Spinal cord (tissue), 10 donors: ENCODE measurements at places on chromosomes 6 and 20.
A peak's percentile ranks its signal among the peaks of the same experiment; 100 is the strongest.

DNA sequence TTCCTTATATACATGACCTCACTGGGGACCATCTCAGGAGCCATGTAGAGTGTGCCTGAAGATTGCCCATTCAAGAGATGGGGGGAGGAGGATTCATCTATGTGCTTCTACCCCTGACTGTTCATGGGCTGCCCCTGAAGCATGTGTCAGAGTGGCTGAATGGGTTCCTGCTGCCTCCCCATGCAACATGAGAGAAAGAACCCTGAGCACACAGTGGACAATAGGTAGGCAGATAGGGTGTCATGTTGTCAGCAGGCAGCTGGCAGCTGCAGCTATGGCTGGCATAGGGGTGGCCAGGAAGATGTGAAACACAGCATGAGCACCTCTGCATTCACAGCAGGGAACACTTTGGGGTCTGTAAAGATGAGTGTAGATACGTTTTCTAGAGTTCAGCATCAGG lies 208.4 kb upstream of the CNR1 start:
- no peak for DNase-seq

DNA sequence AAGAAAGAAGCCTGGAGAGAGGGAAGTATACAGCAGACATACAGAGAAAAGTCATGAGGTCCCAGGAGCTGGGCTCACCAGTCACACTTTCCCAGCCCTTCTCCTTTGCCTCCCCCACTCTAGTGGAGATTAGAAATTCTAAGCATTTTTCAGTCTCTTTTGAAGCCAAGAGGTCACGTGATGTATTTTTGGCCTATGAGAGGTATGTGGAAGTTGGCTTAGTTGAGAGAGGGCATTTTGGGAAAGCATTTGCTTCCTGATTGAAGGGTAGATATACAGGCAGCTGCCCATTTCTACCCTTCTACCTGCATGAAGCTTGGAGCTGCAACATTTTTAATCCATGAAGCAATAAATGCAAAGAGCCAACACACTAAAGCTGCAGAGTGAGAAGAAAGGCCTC lies 106.0 kb upstream of the TNFAIP3 start:
- DNase-seq, result no peak

DNA sequence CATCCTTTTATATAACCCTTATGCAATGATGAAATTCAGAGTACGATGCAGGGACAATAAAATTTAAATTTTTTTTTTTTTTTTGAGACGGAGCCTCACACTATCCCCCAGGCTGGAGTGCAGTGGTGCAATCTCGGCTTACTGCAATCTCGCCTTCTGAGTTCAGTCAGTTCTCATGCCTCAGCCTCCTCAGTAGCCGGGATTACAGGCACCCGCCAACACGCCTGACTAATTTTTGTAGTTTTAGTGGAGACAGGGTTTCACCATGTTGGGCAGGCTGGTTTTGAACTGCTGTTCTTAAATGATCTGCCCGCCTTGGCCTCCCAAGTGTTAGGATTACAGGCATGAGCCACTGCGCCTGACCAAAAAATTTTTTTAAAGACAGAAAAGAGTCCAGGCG lies 15.2 kb downstream of the MTO1 start:
- no peak for DNase-seq

GRCh38 chr6:1760876-1761275 lies 151.2 kb downstream of the FOXC1 start:
- no peak for DNase-seq

- DNase-seq, result no peak
These were observed at the start of gene LIME1 for GRCh38 chr20:63735859-63736718. Gene LIME1, plus strand, starts transcription at chr20:63736664. Its CDS starts 886 bp downstream, at chr20:63737550.

DNA sequence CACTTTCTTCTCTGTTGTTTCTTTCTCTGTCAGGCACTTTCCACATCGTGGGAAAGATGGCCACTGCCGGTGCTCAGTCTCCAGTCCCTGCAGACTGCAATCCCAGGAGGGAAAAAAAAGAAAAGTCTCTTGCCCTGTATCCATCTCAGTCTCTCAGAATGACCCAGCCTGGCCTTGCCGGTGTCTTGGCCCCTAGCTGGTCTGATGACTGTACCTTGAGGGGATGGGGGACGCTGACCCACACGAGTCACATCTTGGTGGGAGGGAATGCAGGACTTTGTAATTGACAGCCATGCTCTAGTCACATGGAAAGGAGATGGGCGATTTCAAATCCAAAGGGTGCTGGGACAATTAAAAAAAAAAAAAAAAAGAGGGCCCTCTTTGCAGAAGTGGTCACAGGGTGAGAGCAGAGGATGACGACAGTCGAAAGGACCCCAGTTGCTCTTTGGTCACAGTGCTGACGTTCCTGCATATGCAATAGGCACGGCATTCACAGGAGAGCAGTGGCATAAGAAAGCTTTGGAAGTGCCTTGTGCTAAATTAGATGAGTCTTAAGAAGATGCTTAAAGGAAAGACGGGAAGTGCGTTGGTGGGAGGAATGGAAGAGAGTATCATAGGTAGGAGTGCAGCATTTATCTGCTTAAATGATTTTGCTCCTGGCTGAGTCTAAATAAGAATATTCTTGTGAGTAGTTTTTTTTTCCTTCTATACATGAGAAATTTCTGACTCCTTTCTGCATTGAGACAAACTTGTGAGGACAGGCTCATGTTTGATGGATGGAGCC lies 63.9 kb upstream of the AKAP12 start:
- DNase-seq, result peak; percentile 18

DNA sequence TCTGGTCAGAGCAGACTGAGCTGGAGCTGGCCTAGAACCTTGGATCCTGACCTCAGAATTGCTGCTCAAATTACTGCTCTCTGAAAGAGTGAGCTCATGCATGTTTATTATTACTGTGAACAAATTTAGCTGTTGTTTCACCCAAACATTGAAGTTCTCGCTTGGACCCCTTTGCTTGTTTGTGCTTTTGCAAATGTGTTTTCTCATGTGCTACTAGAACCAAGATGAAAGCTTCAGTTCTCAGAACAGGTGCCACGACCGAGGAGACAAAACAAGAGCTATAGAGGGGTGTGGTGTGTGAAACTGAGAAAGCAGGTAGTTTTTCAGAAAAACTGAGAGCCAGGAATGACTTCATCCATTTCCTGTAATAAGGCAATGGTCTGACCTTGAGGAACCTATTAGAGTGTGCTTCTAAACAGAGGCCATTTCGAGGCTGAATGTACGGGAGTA lies 50.0 kb upstream of the ESR1 start:
- no peak for DNase-seq

- DNase-seq, result no peak
These were observed 17.2 kb downstream of the MCM9 start for GRCh38 chr6:118917546-118918328.

- DNase-seq, result no peak
These were observed 264.5 kb downstream of the CDH4 start for GRCh38 chr20:61516346-61517208.

- peak; percentile 75 for DNase-seq
These were observed 34.3 kb upstream of the OGFRL1 start for GRCh38 chr6:71254323-71254722.

DNA sequence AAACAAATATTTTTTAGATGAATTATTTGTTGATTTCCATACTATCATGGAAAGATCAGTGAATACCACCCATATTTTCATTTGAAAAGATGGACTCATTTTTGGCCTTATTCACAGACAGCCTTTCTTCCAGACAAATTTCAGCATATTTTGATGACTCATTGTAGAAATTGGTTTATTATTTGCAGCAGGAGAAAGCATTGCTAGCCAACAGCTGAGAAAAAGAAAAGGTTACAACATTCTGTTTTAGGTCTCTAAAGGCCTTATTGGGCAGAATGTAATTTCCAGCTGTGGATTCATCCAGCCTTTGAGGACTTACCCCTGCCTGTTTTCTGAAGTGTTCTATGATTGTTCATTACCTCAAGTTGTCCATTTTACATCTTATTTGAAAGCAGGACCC lies 201.9 kb downstream of the PLCB4 start:
- DNase-seq, result no peak
